ENCODE measurements at places on chromosomes 3 and 15.

DNA sequence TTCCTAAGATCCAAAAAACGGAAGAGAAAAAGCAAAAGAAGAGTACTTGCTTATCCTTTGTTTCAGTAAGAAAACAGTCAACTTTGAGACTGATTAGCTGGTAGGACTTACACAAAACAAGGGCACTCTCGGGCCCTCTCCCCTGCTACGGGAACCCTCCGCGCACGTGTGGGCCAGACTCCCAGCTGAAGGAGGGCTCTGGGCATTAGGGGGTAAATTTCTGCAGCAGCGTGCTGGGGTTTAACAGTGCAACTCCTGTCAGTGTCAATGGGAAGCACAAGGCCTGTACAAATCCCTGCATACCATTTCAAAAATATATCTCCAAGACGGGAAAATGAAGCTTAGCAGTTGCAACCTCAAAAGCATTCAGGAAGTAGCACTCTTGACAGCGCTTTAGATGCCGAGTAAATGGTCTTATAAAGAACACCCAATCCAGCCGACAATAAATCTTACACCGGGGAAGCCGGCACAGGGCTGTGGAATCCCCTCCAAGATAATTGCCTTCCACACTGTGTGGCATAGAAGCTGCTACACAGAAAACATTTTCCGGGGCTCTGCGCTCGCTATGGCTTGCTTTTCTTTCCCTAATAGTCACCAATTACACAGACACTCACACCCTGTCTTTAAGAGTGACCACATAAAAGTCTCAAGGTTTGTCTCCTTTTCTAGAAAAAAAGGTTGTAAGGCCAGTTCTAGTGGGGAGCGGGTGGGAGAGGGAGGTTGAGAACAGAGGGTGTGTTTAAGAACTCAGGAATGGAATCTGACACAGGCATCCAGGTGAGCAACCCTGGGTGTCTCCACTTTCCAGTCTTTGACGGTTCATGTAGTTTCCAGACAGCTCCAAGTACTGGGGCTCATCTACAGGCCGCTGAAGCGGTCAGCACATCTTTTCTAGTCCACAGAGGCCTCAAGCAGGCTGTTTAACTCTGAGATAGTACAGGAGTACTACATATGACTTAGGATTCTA, 512.7 kb downstream of the FOXP1 start:
- DNase-seq = no peak

GRCh38 chr3:194397757-194398312, 1.2 kb downstream of the GP5 start:
- no peak for DNase-seq

DNA sequence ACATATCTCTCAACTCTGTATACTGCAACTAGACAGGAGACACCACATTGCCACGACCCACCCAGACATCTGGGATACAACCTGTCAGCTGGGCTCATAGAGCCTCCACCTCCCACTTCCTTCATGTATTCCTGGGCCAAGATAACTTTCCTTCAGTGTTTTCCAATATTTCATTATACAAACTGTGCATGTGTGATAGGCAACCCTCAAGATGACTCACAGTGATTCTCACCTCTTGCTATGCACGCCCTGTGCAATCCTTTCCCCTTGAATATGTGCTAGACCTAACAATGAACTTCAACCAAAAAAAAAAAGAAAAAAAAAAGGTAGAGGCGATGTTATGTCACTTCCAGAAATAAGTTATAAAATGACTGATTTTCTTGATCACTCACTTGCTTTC, 138.0 kb upstream of the ALCAM start:
- DNase-seq = no peak

DNA sequence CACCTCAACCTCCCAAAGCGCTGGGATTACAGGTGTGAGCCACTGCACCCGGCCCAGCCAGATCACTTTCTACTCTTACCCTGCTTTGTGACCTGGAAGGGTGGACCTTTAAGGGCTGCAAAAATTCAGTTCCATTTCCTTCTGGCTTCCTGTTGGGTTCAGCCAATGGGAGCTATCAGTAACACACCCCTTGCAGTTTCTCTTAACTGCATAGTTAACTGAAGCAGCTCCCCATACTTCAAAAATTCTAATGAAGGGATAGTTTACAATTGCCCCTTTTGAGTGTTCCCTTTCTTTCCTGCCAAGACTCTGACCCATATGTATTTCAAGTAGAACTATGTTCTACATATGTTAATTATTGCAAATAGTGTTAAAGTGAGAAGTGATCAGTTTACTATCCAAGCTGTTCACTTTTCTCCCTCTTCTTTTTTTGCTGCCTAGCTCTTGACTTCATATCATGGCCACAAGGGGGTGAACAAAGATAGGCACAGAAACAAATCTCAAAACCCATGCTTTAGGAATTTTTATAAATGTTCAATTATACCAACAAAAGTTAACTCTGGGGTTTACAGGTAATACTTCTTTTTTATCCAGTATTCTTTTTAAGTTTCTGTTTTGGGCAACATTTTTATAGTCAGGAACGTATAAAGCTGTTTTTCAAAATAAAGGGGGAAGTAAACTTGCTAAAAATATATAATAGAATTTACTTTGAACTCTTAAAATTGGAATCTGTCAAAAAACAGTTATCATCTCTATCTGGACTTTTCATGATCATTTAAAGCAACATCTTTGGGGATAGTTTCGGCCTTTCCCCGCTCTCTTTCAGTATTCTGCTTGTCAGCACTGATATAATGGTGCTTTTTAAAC, 8.1 kb downstream of the PGBD4 start:
- no peak for DNase-seq

GRCh38 chr15:74812533-74812932, at the start of gene LMAN1L:
Gene LMAN1L, plus strand, starts transcription at chr15:74812835. Its CDS starts 20 bp downstream, at chr15:74812855.
- DNase-seq = no peak

DNA sequence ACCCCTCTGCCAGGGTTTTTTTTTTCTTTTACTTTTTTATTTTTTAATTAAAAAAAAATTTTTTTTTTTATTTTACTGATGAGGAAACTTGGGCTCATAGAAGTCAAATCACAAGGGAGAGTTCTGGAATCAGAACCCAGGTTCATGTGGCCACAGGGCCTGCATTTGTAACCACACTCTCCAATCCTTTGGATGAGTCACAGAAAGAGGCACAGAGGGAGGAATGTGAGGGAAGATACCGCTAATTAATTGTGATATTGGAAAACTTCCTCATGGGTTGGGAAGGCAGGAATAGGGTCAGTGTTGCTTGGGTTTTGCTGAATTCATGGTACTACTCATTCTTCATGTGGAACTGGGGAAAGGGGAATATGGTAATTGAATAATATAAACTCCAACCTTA, 132.9 kb upstream of the SLC6A11 start:
- no peak for DNase-seq

DNA sequence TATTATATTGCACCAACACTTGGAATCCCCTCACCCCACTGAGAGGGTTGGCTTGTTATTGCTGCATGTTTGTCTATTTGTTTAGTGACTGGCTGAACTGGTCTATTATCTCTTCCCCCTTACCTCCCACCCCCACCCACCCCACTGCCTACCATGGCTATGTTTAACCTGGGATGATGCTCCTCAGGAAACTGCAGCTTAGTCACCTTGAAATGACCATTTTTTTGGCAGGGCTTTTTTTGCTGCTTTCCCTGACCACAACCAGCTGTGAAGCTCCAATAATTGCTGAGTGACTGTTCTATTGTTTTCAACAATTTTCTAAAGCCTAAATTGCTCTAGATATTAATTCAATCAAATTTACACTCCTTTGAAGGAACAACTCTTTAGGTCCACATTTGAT, 137.9 kb upstream of the CADM2 start:
- DNase-seq = no peak

GRCh38 chr15:35066094-35066493, 19.0 kb downstream of the NANOGP8 start:
- no peak for DNase-seq

GRCh38 chr3:132660052-132660810, at the start of gene UBA5:
Gene UBA5, plus strand, starts transcription at chr3:132660329. Its CDS starts 209 bp downstream, at chr3:132660538.
- DNase-seq = no peak

GRCh38 chr15:63059075-63059474, 16.5 kb downstream of the TPM1 start:
- DNase-seq = no peak

DNA sequence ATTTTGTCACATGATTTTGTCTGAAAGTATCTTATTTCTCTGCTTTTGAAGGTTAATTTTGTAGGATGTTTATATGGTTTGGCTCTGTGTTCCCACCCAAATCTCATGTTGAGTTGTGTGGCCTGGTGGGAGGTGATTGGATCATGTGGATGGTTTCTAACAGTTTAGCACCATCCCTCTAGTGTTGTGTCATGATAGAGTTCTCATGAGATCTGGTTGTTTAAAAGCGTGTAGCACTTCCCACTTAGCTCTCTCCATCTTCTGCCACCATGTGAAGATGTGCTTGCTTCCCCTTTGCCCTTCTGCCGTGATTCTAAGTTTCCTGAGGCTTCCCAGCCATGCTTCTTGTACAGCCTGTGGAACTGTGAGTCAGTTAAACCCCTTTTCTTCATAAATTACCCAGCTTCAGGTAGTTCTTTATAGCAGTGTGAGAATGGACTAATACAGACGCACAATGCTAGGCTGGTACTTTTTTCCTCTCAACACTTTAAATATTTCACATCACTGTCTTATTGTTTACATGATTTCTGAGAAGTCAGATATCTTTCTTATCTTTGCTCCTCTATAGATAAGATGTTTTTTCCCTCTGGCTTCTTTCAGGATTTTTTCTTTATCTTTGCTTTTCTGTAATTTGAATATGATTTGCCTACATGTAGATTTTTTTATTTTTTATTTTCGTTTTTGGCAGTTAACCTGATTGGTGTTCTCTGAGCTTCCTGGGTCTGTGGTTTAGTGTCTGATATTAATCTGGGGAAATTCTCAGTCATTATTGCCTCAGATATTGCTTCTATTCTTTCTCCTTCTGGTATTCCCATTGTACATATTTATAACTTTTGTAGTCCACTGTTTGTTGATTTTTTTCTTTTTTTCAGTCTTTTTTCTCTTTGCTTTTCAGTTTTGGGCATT, 22.2 kb downstream of the BTD start:
- DNase-seq = no peak

DNA sequence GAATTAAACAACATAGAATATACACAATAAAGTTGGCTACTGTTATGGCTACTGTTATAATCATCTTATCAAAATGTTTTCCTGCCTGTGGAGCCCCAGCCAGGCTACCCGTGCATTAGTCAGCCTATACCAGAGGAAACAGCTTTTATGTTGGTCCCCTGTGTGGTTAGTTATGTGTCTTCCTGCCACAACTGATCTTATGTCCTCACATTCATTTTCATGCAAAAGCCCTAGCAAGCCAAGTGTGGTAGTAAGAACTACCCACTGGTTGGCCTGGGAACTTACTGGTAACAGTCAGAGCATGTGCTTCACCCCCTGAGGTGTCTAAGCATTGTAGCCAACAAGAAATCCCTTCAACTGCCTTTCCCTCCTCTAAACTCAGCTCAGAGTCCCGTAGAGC, 21.8 kb downstream of the MGLL start:
- no peak for DNase-seq

- DNase-seq = no peak
Observed at GRCh38 chr15:41235929-41236328, 4.9 kb downstream of the CHP1 start.

- DNase-seq = no peak
Observed at GRCh38 chr3:115139072-115139471, 8.0 kb downstream of the ZBTB20 start.

DNA sequence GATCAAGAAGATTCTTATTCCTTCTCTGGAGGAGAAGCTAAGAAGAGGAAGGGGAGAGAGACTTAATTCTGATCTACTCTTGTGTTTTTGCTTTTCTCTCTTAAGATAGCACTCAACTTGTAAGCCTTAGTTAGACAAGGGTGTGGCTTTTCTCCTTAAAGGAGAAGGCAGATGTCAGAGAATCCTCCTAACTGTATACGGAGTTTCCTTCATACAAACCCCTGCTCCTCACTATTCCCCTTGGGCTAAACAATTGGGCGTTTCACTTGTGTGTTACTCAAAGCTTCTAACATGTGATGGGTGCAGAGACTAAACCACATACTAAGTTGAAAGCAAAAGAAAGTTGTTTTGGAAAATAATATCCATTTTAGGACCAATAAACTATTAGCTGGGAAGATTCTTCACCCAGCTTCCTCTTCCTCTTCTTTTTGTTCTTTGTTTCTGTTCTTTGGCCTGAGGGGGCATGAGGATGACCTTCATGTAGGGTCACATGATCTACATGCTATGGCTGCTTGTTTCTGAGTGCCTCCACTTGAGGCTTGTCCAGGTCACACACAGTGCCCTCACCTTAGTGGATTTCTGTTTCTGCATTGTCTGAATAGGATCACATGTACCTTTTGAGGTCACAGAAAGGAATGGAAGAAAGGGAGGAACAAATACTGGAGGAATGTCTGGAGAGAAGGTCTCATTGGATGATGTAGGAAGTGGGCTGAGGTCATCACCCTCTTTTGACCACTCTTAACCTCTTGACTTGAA, 14.6 kb downstream of the SPINK8 start:
- no peak for DNase-seq

DNA sequence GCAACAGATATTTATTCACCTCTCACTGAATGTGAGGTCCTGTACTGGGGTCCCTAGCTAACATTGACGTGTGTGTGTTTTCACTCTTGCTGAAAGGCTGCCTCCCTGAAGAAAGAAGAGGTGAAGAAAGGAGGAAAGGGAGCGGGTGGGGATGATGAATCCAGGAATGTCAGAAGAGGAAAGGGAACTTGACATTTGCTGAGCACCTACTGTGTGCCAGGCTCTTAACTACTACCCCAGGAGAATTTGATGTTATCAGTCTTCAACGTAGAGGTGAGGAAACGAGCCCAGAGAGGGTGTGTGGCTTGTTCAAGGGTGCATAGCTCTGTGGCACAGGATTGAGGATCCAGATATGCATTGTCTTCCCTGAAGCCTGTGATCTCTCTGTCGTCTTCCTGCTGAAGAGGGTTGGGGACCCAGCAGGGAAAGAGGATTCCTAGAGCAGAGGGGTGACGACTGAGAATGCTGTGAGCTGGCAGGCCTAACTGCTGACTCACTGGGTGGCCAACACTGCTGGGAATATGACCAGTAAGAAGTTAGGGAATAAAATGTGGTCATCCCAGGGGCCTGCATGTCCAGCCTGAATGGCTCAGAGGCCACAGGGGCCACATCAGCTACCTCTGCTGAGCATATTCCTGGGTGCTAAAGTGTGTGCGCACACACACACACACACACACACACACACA, 6.6 kb upstream of the ATP2B2 start:
- DNase-seq = no peak

GRCh38 chr15:34584330-34584668, 848 bp upstream of the GOLGA8B start:
- no peak for DNase-seq

GRCh38 chr3:133208184-133208583, 170.0 kb downstream of the TMEM108 start:
- DNase-seq = no peak

- no peak for DNase-seq
Observed at GRCh38 chr3:129421236-129421883, 7.1 kb downstream of the EFCAB12 start.

- DNase-seq = no peak
Observed at GRCh38 chr3:158961471-158961870, 159.6 kb downstream of the MFSD1 start.

- DNase-seq = no peak
Observed at GRCh38 chr15:67850994-67851571, 11.2 kb upstream of the RNU6-1 start.

GRCh38 chr3:117873249-117873600, 1161.4 kb downstream of the IGSF11 start:
- no peak for DNase-seq

Data from NCI-H187 treated with DMSO at 0.1 percent for 48 hours (cell line).